AG20443 (cell line): ENCODE measurements at places on chromosomes 5 and 9.

- DNase-seq: peak; percentile 78
Measured at GRCh38 chr9:136409557-136410455, 608 bp downstream of the ENTR1 start.

DNA sequence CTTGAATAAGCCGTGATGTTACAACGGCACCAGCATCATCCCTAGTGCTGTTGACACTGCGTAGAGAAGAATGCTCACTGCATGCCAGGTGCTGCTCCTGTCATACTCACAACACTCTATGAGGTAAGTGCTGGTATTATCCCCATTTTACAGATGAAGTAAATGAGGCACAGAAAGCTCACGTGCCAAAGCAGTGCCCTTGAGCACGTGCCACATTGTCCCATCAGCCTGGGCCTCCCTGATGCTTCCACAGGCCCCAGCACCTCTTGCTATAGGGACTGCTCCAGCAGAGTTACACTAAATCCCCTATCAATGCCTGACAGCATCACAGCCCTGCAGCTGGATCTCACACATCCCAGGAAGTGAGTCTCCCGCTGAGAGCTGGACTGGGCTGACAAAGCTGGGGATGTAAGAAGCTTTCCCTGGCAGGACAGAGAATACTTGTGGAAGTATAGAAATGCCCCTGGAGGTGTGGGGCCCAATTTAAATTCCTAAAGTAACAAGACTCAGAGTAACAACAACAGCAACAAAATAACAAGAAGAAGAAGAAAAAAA is 216.1 kb downstream of the FSTL4 start:
- no peak for DNase-seq

- DNase-seq: no peak
Measured at GRCh38 chr9:7688626-7689025, 111.0 kb downstream of the DMAC1 start.

GRCh38 chr5:107422494-107422893 is 248.2 kb downstream of the EFNA5 start:
- no peak for DNase-seq

- no peak for DNase-seq
Measured at GRCh38 chr5:104659497-104659896, 1096.9 kb upstream of the NUDT12 start.

- DNase-seq: no peak
Measured at GRCh38 chr5:148438933-148439332, 55.2 kb downstream of the FBXO38 start.

DNA sequence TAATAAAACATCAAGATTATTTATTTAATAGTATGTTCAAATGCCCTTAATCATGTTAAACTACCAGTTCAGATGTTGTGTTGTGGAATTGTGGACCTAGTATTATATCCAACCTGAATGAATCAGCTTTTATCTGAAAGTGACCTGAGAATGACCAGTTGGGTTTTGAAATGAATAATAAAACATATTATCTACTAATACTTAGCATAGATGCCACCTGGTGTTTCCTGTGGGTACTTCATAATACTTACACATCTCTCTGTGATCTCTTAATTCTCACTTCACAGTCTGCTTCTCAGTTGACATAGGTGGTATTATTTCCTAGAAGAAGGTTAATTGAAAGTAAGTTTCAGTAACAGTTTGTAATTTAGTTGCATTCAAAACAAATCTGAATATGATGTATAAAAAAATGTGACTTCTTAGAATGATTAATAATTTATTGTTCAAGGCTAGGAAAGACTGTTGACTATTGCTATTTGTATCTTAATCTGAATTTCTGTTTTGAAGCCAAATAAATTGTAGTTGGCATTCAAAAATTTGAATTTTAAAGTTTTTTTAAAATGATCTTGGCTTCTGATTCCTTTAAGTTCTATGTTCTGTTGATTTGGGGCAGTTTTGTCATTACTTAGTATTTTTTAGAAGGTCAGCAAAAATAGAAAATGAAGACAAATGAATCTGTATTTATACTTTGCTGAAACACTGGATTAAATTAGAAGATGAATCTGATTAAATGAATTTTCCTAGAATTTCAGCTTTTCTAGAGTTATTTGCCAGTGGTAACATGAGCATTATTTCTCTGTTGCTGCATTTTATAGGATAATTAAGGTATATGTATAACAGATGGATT is 48.2 kb downstream of the KIF2A start:
- DNase-seq: peak; percentile 38

- DNase-seq: no peak
Measured at GRCh38 chr5:96090215-96090614, 128.6 kb upstream of the ELL2 start.

- DNase-seq: peak; percentile 56
Measured at GRCh38 chr9:2727966-2728613, 10.8 kb downstream of the KCNV2 start.

GRCh38 chr5:176892663-176893062 is 6.5 kb downstream of the HK3 start:
- DNase-seq: no peak

- DNase-seq: no peak
Measured at GRCh38 chr9:68780380-68780712, 75.3 kb downstream of the PIP5K1B start.

DNA sequence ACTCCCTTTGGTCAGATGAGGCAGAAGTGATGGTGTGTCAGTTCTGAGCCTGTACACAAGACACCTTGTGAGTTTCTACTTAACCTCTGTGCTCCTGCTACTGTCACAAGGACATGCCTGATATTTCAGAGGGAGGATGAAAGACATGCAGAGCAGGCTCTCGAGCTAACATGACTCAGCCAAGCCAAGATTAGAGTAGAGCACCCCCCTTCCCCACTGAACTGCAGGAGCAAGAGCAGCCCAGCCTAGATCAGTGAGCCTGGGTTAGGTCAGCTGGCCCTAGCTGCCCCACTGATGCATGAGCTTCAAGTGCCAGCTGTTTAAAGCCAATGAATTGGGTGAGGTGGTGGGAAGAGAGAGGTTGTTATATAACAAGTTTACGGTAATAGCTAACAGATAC is 36.7 kb downstream of the BRINP1 start:
- DNase-seq: no peak
